ENCODE measurements at places on chromosomes 12 and 14.

DNA sequence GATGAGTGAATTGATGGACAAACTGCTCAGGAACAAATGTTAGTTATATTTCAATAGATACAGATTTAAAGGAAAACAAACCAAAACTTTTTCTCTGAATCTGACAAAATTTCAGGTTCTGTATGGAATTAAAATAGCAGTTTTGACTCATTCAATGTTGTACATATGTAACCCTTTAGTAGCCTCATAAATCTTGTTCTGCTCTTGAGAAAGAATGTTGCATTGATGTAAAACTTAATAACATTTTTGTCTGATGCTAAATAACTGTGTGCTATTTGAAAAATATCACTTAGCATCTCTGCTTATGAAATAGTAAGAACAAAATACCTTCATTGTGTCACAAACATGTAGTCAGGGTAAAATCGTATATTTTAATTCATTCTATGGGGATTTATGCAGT is 168.9 kb upstream of the NOVA1 start:
- DNase-seq: no peak

DNA sequence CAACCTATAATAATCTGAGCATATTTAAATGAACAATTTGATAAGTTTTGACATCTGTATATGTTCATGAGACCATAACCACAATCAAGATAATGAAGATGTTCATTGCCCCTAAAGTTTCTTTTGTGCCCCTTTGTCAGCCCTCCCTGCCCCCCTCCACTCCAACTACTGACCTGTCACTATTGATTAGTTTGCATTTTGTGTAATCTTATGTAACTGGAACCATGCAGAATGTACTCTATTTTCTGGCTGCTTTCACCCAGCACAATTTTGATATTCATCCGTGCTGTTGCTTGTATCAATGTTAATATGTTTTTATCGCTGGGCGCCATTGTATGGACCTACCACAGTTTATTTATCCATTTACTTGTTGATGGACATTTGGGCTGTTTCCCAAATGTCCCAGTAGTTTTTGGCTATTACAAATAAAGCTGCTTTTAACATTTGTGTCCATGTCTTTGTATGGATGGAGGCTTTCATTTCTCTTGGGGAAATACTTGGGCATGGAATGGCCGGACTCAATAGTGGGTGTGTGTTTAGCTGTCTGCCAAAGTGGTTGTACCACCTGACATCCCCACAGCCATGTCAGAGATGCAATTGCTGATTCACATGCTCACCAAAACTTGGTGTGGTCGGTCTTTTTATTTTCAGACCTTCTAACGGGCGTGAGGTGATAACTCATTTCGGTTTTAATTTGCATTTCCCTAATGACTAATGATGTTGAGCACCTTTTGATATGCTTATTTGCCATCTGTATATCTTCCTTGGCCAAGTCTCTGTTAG is 38.9 kb downstream of the EML1 start:
- no peak for DNase-seq

- DNase-seq: peak; percentile 97
These were observed at the start of gene BCDIN3D for GRCh38 chr12:49842519-49843352. TSS of gene BCDIN3D (minus strand) at chr12:49843106. CDS start at chr12:49843087, 19 bp downstream.

- no peak for DNase-seq
These were observed 7.6 kb downstream of the EVL start for GRCh38 chr14:100072783-100073346.

DNA sequence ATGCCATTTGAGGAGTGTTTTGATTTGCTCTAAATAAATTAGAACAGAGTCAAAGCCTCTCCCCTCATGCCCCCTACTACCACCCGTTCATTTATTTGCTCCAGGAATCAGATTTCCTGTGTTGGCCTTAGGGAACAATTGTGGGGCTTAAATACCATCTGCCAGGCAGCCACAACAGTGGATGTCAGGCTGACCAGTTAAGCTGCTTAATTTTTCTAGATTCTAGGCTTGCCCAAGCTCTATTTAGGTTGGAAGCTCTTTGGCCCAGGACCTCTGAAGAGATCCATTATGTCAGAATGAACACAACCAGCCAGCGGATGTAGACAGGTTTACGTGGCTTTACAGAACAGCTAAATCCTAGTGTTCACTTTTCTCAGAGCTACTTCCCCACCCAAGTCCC is 1.0 kb upstream of the TIMELESS start:
- no peak for DNase-seq

DNA sequence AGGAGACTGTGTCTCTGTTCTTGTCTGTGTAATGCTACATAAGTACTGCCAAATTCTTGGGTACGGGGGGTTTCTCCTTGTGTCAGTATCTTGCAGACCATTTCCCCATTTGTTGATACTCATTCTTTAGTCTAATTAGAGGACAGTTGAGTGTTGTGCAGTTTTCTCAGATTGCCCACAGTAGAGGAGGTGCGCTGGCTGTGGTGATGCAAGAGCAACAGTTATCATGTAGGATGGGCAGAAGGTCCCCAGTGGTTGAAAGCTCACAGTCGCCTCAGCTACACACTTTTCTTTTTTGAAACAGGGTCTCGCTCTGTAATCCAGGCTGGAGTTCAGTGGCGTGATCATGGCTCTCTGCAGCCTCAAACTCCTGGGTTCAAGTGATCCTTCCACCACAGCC is 37.8 kb upstream of the ATP2A2 start:
- no peak for DNase-seq

DNA sequence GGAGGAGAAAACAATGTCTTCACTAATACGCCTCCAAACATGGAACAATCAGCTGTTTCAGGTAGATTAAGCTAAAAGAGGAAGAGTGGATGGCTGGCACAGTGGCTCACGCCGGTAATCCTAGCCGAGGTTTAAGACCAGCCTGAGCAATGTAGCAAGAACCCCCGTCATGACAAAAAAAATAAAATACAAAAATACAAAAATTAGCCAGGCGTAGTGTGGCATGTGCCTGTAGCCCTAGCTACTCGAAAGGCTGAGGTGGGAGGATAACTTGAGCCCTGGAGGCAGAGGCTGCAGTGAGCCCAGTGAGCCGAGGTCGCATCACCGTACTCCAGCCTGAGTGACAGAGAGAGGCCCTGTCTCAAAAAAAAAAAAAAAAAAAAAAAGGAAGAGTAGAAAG is 1.2 kb upstream of the MED13L start:
- peak; percentile 35 for DNase-seq

Data from DMS53 (cell line).